ENCODE measurements at places on chromosomes 3 and 15.

DNA sequence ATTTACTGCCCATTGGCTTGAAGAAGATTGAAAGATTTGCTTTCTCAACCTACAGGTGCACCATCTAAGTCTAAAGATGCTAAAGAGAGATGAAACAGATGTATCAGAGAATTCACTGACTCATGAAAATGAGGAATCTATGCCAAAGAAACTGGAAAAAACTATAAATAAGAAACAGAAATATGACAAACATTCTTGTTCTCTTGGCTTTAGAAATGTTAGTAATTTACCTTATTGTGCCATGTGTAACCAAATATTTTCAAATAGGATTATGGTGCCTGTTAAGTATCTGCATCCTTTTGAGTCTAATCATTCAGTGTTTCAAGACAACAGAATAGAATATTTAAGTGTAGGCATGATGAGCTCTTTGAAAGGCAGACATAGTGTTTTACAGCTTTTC, 271.5 kb downstream of the MEX3B start:
- no peak for DNase-seq

GRCh38 chr15:92492551-92493115, 99.0 kb downstream of the ST8SIA2 start:
- no peak for DNase-seq

- no peak for DNase-seq
Observed at GRCh38 chr3:195544230-195544536, 1.1 kb upstream of the PPP1R2 start.

DNA sequence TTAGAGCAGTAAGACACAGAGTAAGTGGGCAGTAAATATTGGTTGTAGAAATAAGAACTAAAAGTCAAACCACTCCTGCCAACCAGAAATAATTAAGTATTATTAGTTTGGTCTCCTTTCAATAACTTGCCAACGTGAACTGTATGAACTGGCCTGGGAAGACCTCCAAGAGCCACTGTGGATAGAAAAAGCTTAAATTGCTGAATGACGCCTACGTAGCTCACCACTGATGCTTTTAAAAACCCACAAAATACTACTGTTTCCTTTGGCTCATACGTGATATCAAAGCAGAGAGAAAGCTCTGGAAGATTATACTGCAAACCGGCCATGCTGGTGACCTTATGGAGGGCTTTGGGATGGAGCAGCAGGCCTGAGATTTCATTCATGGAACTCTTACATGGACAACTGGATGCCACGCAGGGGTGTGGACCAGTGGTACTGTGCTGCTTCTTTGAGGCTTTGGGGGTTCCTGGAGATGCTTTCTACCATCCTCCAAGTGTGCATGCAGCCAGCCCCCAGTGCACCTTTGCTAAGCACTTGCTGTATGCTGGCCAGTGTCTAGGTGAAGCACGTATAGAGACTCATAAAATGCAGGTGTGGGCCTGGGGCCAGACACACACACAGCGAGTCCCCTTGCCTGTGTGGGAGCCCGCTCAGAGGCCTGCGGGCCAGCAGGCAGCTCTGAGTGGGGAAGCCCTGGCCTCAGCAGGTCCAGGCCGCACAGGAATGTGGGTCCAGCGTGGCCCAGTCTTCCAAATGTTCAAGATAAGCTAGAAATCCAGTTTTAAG, 66.8 kb downstream of the ABTB1 start:
- no peak for DNase-seq

GRCh38 chr3:147518465-147518864, 109.3 kb downstream of the ZIC1 start:
- DNase-seq: no peak

GRCh38 chr3:66138336-66139313, 82.2 kb upstream of the SLC25A26 start:
- no peak for DNase-seq

- DNase-seq: no peak
Observed at GRCh38 chr3:52401021-52401420, 43.9 kb downstream of the SEMA3G start.

GRCh38 chr15:34608517-34608916, 25.1 kb upstream of the GOLGA8B start:
- DNase-seq: no peak

GRCh38 chr3:45487508-45487907, 99.1 kb downstream of the LARS2 start:
- no peak for DNase-seq

- no peak for DNase-seq
Observed at GRCh38 chr3:38574411-38575278, 74.8 kb downstream of the SCN5A start.

- no peak for DNase-seq
Observed at GRCh38 chr3:59460068-59460467, 410.2 kb upstream of the CFAP20DC start.

GRCh38 chr3:9951126-9951525, 1.1 kb downstream of the PRRT3 start:
- DNase-seq: no peak

GRCh38 chr3:136734382-136735070, 17.7 kb downstream of the STAG1 start:
- DNase-seq: no peak

- no peak for DNase-seq
Observed at GRCh38 chr3:139534992-139535879, 4.3 kb downstream of the RBP1 start.

DNA sequence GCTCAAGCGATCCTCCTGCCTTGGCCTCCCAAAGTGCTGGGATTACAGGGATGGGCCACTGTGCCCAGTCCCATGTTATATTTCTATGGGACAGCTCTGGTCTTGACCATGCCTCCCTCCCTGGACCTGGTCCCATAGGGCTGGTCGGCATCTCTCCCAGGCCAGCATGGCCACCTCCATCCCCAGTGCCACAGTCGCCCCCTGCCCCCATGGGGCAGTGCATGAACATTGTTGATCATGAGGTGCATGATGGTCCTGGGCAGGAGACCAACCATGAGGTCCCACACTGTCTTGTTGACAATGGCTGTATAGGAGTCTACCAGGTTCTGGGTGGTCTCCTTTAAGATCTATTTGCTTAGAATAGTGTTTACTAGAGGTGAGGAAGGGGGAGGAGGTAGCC, 6.5 kb downstream of the RPS17 start:
- no peak for DNase-seq

GRCh38 chr3:188171682-188172467, 17.9 kb downstream of the LPP start:
- no peak for DNase-seq

GRCh38 chr15:66212563-66212921, 41.0 kb downstream of the MEGF11 start:
- no peak for DNase-seq

DNA sequence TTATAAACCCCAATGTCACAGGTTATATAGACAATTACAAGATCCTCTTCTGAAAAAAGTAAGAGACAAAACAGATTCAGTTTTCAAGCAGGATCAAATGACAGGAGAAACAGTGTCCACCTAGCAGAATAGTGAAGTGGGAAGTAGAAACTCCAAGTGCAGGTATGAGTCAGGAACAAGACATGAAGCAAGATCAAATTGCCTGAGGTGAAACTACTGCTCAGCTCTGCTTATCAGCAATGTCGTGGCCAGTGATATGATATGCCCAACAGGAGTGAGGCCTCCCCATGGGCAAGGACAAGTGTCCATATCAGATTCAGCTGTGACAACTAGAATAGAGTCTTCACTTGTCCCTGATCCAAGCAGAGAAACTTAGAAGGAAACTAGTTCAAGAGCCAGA, 100.0 kb downstream of the ZMAT3 start:
- DNase-seq: no peak

DNA sequence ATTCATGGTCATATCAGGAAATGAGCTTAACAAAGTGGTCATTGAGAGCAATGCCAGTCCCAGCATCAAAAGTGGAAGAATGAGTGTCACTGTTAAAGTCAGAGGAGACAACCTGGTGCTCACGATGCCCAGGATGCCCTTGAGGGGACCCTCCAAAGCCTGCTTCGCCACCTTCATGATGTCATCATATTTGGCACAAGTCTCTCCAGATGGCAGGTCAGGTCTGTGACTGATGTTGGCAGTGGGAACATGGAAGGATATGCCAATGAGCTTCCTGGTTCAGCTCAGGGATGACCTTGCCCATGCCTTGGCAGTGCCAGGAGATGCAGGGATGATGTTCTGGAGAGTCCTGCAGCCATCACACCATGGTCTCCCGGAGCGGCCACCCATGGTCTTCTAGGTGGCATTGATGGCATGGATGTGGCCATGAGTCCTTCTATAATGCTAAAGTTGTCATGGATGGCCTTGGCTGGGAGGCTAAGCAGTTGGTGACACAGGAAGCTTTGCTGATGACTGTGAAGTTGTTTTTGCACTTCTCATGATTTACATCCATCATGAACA, 344.9 kb downstream of the SLC9A9 start:
- no peak for DNase-seq

- DNase-seq: no peak
Observed at GRCh38 chr3:34073961-34074360, 275.5 kb downstream of the PDCD6IP start.

- DNase-seq: peak; percentile 36
Observed at GRCh38 chr3:13621381-13622221, 72.7 kb downstream of the FBLN2 start.

DNA sequence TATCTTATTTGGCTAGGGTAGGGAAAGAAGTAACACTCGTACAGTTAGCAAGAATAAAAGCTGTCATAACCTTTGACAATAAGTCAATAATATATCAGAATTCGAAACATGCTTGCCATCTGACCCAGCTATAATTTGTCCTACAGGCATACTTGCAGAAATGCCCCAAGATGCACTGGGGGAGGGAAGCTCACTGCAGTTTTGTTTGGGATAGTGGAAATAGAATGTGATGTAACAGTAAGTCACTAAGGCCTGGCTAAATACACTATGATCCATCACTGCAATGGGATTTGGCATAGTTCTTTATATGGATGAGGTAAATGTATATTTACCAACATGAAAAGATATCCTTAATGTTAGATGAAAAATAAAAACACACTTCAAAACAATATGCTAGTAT, 25.5 kb upstream of the TMOD3 start:
- no peak for DNase-seq

- no peak for DNase-seq
Observed at GRCh38 chr3:77684115-77684514, 644.2 kb downstream of the ROBO2 start.

DNA sequence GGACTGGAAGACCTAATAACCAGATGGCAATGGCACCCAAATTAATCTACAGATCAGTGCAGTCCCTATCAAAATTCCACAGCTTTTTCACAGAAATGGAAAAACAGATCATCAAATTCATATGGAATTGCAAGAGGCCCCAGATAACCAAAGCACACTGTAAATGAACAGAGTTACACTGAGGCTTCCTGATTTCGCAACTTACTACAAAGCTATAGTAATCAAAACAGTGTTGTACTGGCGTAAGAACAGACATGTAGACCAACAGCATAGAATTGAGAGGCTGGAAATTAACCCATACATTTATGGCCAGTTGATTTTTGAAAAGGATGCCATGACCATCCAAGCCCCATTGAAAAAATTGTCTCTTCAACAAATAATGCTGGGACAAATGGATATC, 16.2 kb downstream of the XPC start:
- DNase-seq: no peak

DNA sequence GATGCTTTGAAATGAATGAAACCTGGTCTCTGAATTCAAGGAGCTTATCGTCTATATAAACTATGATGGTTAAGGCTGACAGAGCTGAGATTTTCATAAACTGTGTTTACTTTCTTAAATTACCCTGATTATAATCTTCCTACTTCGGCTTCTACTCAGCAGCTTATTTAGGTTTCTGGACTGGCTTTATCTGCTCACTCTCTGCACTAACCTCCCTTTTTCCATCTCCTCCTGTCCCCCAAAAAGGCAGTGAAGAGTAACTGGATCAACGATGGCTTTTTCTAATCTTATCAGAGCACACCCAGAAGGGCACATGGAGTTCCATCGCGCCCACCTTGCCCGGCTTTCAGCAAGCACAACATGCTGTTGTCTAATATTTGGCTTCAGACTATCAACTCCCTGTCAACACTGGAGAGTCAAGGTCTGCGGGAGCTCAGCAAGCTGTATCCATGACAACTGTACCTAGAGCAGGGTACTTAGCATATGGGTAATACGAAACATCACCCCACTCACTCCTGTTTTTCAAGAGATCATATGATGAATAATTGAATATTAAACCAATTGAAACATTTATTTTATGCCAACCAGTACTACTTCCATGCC, 417.3 kb downstream of the GABRB3 start:
- DNase-seq: no peak

- DNase-seq: no peak
Observed at GRCh38 chr3:75129101-75129500, 514.6 kb upstream of the CNTN3 start.

- DNase-seq: no peak
Observed at GRCh38 chr3:197516517-197516889, 39.3 kb downstream of the BDH1 start.

- DNase-seq: no peak
Observed at GRCh38 chr3:134922101-134922500, 127.0 kb downstream of the EPHB1 start.

DNA sequence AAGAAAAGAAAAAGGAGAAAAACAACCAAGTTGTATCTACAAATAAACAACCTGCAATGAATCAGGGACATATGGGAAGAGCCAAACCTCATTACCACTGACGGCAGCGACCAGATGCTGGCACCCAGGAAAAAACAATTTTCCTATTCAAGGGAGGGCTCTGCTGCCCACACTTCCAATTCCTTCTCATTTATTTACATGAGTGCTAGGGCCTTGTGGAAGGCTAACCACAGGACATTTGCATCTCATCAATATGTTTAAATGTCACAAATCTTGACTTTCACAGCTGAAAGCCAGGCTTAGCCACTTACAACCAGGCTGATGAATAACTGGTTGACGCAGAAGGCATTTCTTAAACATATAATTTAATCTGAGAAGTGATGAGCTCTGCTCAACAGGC, 36.0 kb downstream of the RFTN1 start:
- no peak for DNase-seq

DNA sequence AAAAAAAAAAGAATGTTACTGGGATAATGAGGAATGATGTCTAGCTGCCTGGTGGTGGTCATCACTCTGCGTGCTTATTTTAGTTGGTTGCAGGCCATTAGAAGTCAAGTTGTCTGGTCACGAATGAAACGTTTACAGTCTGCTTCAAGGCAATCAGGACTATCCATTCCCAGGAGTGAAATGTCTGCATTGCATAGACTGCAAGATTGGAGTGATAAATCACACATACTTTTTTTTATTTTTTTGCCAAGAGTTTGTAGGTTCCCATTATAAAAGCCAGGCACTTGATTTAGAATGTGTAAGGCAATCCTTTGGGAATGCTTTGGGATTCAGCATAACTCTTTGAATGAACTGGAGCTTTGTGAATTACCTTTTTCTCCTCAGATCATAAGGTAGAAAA, 132.3 kb downstream of the STAC start:
- no peak for DNase-seq

- DNase-seq: no peak
Observed at GRCh38 chr3:112508860-112509259, 9.6 kb upstream of the BTLA start.

Measured in stimulated activated CD8-positive, alpha-beta memory T cell treated with anti-CD3 and anti-CD28 coated beads, Interleukin-4, amount 100 ng/mL, for 24 hours (primary cell).